ENCODE measurements at places on chromosomes 2 and 18.

- DNase-seq = no peak
Measured at GRCh38 chr18:61852496-61852895, 40.3 kb downstream of the RNF152 start.

DNA sequence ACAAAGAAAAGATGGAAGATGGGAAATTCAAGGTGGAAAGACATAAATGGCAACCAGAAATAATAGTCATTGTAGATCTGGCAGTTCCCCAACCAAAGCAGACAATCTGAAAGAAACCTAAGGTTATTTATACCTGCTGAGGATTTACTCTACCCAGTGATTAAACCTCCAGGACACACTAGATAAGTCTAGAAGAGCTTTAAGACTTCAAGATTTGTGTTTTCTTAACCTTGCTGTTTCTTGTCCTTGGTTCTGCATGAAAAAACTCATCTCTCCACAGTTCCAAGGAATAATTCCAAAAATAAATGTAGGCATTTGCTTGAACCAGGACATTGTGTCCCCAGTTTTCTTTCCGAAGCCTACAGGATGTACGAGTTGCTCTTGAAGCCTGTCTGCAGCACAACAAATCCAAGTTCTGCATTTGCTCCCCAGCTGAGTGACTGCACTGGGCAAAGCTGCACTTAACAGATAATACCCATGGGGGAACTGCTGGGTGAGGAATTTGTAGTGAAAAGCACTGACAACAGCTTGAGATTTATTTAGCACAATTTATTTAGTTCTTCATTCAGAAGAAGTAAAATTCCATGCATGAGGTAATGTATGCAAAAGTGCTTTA, 19.8 kb downstream of the DTNA start:
- no peak for DNase-seq

- DNase-seq = peak; percentile 2
Measured at GRCh38 chr2:165902934-165903333, 50.6 kb downstream of the TTC21B start.

DNA sequence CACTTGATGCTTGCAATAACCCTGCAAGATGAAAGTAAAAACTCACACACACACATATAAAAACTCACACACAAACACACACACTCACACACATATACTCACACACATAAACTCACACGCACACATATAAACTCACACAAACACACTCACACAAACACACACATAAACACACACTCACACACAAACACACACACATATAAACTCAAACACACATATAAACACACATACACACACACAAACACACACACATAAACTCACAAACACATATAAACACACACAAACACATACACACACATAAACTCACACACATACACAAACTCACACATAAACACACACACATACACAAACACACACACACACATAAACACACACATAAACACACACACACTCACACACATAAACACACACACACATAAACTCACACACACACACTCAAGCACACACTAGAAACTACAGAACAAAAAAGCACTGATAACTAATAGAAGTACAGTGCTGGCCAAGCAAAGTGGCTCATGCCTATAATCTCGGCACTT, 117.7 kb upstream of the TEKT4 start:
- no peak for DNase-seq

DNA sequence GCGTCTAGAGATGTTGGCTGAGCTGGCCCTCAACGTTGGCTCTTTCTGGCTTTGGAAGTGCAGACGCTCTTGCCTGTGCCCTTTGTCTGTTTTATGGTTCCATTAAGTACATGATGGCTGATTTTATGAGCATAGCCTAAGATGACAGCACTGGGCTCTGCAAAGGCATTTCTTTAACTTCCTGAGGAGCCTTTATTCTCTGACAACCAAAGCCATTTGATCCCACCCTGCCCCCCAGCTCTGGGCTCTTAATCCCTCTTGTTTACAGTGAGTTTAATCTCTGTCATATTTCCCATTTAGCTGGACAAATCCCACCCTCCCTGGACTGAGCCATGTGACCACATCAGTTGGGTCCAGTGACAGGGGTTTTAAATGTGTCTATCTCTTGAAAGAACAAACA, 195.9 kb downstream of the ACKR3 start:
- no peak for DNase-seq

- no peak for DNase-seq
Measured at GRCh38 chr2:147847746-147848391, 3.0 kb downstream of the ACVR2A start.

DNA sequence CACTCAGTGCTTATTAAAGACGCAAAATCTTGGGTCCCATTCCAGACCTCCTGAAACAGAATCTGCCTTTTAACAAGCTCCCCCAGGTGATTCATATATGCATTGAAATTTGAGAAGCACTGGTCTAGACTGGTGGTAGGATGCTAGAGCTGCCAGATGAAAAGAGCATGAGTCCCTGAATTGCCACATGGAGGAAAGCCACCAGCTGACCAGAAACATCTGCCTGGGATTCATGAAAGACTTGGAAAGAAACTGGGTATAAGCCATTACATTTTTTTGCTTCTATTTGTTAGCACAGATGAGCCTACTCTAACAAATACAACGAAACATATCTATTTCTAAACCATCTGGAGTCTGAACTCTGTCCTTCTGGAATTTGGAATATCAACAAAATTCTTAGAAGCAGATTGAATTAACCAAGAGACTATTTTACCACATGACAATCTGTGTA, 228.9 kb downstream of the RBM43 start:
- DNase-seq = no peak

DNA sequence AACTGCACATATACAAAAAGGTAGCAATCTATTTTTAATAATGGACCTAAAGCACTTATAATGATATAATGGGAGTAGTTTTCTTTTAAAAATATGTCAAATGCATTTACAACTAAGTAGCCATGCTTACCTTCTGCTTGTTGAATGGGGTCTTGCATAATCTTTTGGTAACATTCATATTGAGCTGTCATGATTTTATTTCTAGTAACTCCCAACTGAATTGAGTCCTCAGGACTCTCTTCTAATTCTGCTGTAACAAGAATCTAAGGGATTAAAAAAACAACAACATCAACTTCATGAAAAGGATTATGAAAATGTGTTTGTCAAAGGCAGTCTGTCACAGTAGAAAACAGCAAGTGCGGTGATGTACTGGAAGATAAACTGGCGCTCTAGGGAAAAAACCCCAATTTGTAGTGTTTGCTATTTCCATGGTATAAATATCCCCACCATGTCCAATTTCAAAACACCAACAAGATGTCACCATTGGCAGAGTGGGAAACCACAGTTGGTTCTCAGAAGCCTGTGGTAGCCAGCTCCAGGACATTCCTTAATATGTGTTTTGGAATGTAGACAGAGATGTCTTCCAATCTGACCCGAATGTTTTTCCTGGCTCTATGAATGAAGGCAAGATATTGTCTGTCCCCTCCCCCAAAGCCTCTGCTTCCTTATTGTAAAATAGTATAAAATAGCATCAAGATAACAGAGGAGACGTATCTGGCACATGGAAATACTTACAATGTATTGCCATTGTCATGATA, 64.8 kb downstream of the CALCRL start:
- DNase-seq = no peak

DNA sequence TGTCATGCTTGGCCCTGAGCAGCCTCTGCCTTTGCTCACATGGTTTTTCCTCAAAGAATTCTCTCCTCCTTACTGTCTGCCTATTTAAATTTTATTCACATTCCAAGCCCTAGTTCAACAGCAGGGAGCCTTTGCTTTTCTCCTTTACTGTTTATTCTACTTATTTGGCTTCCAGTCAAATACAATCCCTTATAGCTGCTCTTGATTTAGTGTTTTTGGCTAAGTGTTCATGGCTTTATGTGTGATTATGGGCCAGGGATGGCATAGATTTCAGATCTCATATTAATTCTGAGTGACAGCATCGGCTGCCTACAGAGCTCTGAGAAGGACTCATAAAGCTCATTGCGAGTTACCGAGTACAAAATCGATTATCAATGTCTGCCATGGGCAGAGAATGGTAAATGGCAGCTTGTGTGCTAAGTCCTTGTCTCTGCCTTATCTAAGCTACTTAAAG, 106.7 kb downstream of the METTL8 start:
- DNase-seq = no peak

DNA sequence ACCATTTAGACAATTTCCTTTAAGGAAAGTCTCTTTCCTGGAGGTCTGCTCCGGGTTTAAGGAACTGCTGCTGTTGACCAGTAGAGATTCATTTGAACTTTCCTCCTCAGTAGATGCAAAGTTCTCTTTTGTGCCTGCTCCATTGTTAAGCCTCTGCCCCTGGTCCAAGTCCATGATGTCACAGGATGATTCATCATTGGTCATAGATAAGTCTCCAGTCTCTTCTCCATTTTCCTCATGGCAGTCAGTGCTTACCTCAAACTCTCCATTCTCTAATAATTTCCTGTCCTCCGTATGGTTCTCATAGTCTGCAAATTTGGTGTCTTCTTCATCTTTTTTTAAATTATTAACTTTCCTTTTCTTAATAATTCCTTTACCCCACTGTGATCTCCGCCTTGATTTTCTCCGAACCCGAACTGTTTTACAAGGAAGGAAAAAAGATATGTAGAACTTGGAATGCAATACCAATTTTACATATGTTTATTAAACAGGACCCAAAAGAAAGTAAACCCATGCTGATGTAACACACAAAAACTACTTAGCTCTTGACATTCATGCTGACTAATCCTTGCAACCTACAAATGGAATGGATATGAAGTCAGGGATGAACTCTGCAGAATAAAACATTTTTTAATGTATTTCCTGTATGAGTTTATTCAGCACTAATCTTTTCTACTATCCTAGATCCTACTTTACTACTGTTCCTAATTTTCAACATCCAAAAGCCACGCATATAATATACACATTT, 169.1 kb downstream of the ATAD2B start:
- no peak for DNase-seq

- no peak for DNase-seq
Measured at GRCh38 chr18:11566236-11566965, 43.0 kb upstream of the SLC35G4 start.

DNA sequence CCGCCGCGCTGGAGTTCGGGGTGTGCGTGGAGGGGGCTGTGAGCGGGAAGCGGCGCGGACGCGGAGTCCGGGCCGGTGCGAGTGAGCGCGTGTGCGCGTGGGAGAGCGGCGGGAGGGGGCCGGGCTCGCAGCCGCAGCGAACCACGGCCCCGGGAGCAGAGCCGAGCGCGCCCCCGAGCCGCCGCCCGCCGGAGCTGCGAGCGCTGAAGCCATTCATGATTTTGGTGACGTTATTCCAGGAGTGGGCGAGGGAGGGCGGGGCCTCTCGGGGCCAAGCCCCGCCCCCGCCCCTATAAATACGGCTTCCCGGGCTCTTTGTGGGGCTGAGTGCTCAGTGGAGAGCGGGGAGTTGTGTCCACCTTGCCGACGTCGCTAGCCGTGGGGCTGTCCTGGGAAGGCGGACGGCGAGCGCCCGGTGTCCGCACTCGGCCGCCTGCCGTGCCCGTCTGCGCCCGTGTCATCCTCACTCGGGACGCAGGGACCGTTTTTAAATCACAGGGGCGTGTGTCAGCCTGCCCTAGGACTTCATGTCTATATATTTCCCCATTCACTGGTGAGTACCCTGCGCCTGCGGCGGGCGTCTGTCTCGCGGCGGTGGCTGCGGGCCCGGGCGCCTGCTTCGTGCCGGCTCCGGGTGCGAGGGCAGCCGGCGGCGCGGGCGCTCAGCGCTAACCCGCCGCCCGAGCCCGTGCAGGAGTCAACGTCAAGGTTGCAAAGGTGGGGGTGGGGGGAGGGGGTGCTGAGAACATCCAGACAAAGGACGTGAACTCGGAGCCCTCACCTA, at the start of gene LBH:
TSS of gene LBH (plus strand) at position 323 of the 784 bp plus-strand sequence. CDS start at position 528, 205 bp downstream.
- DNase-seq = peak; percentile 90

GRCh38 chr2:3505771-3506170, 13.6 kb downstream of the ADI1 start:
- no peak for DNase-seq

- DNase-seq = peak; percentile 25
Measured at GRCh38 chr2:33583194-33583938, 15.7 kb downstream of the FAM98A start.

- no peak for DNase-seq
Measured at GRCh38 chr18:72995558-72995957, 127.8 kb upstream of the NETO1 start.

DNA sequence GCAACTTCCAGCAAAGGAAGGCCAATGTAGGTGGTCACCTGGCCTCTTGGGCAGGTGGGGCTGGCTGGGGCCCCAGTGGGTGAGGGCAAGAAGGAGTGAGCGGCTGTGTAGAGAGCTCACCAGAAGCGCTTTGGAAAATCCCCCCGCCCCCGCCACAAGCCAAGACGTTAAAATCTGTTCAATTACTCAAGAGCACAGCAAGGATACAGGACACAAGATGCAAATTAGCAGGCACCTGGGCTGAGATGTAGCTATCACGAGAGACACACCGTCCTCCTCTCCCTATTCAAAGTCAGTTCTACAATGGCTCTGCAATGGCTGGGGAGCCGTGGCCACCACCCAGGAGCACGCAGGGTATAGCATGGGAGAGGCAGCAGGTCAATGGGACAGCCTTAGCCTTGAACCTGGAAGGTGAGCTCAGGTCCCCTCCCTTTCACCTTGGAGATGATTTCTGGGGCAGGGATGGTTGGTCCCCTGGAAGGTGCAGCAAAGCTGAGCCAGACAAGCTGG, 38.5 kb upstream of the GPR17 start:
- no peak for DNase-seq

DNA sequence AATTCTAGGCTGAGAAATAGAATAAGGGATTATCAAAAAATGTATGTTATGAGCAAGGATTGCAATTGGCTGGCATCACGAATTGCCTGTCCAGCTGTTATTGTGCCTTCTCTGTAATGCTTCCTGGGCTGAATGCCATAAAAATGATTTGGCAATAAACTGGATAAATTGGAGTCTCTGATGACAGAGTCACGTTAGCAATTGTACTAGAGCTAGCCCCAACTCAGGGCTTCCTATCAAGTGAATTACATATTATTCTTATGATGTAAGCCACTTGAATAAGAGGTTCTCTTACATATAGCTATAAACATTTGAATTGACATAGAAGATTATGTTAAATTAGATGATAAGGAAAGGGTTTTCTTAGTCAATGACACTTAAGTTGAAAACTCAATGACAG, 607.5 kb upstream of the REG3G start:
- DNase-seq = no peak

- no peak for DNase-seq
Measured at GRCh38 chr18:5303636-5304035, 8.1 kb upstream of the ZBTB14 start.

DNA sequence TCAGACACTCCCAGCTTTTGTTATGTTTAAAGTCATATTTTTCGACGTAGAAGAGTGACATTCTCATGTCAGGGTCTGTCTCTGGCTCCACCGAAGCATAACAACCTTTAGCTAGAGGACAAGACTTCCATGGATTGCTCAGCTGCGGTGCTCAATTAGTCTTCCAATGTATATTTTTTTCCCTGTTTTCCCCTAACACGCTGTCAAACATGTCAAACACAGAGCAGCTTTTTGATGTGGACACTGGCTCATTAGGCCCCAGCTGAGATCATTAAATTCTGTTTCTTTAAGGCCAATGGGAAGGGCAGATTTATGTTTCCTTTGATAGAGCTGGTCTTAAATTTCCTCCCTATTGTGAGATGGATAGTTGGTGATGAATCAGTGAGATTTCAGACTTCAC, 525.4 kb downstream of the PIK3C3 start:
- DNase-seq = no peak

Data from CD4-positive, alpha-beta memory T cell (primary cell).